ENCODE measurements at places on chromosomes 6 and 20.
A peak's percentile ranks its signal among the peaks of the same experiment; 100 is the strongest.

DNA sequence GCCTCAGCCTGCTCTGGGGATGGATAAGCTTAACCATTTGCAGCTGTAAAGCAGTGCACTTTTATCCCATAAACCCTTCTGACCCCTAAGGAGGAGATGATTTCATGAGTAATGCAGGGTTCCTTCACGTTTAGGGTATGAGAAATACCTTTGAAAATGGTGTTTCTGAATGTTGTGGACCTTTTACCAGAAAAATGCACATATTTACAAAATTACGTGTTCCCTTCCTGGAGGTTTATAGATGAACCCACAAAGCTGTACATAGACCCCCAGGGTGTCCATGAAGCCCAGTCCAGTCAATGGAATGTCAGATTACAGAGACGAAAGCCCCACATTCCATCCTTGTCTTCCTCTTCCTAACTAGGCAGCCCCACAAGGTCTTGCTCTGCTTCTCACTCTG is 78.6 kb upstream of the INSM1 start:
- no peak for DNase-seq

DNA sequence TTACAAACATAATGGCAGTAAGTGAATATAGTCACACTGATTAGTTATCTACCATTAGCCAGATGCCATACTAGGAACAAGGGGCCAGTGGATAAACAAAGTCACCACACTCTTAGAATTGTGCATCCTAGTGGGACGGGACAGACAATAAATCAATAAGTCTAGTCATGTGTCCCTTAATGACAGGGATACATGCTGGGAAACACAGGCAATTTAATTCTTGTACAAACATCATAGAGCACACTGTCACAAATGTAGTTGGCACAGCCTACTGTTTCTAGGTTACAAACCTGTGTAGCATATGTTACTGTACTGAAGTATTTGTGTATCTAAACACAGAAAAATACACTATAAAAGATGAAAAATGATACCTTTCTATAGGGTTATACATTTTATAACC is 123.0 kb upstream of the FAM184A start:
- no peak for DNase-seq

GRCh38 chr20:25336561-25337422 is 53.8 kb downstream of the ABHD12 start:
- no peak for DNase-seq

DNA sequence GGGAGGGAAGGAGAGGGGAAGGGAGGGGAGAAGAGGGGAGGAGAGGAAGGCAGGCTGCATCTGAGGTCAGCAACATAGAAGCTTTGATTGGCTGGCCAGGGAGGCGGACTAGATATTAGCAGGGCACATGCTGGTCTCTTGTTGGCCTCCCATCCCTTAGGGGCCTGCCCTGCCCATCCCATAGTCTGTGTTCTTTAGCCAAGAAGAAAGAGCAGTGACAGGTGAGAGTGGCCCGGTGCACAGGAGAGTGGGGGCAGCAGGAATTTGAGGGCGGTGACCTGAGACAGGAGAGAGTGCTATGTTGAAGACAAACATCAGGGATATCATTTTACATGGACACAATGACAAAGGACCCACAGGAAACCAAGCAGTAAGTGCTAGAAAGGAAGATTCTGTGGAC is 413.5 kb downstream of the SYNE1 start:
- DNase-seq, result no peak

DNA sequence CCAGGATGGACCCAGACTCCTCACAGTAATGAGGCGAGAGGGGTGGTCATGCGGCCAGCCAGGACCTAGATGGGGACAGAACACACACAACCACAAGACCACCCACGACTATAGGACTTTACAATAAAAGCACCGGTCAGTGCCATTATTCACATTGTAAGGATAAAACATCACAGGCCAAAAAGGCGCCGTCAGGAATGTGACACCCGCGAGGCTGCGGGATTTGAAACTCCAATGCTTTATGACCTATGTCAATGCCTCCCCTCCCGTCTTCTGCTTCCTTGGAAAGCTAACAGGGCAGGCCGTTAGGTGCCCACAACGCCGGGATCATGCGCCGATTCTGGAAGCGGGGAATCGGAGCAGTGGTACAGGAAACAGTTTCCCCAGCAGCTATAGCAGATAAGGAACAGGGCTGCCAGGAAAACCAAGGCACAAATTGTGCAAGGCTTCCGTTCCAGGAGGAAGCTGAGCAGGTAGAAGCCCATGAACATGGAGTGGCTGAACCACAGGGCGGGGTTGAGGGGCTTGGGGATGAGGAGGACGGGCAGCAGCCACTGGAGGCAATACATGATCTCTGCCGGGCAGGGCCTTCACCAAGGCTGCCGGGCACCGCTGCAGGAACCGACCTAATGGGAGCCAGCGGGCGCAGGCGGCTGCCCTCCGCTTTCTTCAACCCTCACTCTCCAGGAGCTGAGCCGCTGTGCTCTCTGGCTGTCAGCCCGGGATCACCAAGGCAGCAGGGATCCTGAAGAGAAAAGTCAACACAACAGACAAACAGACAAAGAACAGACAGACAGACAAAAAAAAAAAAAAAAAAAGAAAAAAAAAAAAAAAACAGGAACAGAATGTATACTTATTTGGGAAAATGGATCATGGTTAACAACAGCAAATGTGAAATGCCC is 2.2 kb upstream of the NNAT start:
- DNase-seq, result no peak

- no peak for DNase-seq
These were observed 12.1 kb downstream of the HIVEP1 start for GRCh38 chr6:12024216-12024615.

- DNase-seq, result no peak
These were observed 159.3 kb downstream of the EDN1 start for GRCh38 chr6:12449447-12449846.

GRCh38 chr6:91428296-91428695 is 841.4 kb upstream of the MAP3K7 start:
- DNase-seq, result peak; percentile 4

DNA sequence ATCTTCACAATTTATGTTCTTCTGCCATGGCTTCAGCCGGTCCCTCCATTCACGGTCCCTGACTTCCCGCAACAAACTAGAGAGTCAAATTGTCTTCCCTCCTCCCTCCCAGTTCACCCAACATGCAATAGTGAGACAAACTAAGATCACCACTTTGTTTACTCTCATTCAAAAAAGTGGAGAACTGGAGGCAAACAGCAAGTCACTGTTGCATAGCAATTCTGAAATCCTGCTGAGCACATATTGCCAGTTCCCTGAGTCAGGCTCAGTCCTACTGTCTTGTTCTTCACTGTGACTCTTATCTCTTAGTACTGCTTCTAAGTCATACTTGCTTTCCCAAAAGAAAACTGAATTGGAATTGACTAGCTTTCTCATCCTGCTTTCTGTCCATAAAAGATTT is 287.2 kb upstream of the SASH1 start:
- no peak for DNase-seq

GRCh38 chr6:130437961-130438360 is 72.1 kb downstream of the TMEM200A start:
- DNase-seq, result no peak

- DNase-seq, result no peak
These were observed 82.5 kb upstream of the SULF2 start for GRCh38 chr20:47867831-47868230.

DNA sequence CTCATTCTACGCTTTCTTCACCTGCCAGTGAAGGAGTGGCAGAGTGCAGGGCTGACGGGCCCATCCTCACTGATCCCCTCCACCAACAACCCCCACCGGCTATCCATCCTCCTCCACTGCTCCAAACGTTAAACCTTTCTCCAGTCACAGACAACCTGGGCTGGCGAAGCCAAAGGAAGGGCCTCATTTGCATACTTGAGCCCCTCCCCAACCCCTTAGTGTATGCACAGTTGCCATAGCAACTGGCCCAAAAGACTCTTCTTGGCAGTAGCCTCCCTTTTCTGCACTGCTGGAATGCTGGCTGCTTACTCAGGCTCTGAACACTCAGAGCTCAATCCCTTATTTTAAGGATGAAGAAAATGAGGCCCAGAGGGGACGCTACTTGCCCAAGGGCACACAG is 130.3 kb downstream of the GRM4 start:
- DNase-seq, result no peak

GRCh38 chr20:24781418-24781980 is 167.6 kb upstream of the CST7 start:
- no peak for DNase-seq

Data from fibroblast of skin of left biceps (primary cell).